Activated gamma-delta T cell treated with anti-CD3 and anti-CD28 coated beads, Interleukin-2, amount 50 U/mL, for 16 hours (primary cell): ENCODE measurements at places on chromosomes 1 and 21.

- no peak for DNase-seq
Observed at GRCh38 chr1:41462680-41463004, 21.8 kb downstream of the EDN2 start.

- no peak for DNase-seq
Observed at GRCh38 chr1:90486134-90486824, 230.8 kb downstream of the BARHL2 start.

GRCh38 chr1:70688580-70688979, 277.5 kb downstream of the CTH start:
- no peak for DNase-seq

- no peak for DNase-seq
Observed at GRCh38 chr1:33222381-33222780, 33.9 kb upstream of the ZNF362 start.

- DNase-seq: no peak
Observed at GRCh38 chr21:18007121-18007520, 188.0 kb upstream of the C21orf91 start.

- DNase-seq: no peak
Observed at GRCh38 chr1:114270718-114271117, 117.0 kb upstream of the SYT6 start.

GRCh38 chr1:36350659-36351226, 27.3 kb upstream of the EVA1B start:
- DNase-seq: peak; percentile 14

DNA sequence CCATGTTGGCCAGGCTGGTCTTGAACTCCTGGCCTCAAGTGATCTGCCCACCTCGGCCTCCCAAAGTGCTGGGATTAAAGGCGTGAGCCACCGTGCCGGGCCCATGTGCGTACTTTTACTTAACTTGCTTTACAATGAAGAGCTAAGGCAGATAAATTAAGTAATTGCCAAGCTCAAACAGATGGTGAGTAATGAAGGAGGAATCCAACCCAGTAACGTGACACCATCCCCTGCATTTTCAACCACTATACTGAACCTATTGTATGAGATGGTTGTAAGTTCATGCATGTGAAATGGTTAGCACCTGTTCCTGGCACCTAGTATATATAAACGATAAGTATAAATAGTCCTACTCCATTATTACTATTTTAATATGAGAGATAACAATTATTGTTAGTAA, 588.0 kb upstream of the BEND5 start:
- DNase-seq: no peak

DNA sequence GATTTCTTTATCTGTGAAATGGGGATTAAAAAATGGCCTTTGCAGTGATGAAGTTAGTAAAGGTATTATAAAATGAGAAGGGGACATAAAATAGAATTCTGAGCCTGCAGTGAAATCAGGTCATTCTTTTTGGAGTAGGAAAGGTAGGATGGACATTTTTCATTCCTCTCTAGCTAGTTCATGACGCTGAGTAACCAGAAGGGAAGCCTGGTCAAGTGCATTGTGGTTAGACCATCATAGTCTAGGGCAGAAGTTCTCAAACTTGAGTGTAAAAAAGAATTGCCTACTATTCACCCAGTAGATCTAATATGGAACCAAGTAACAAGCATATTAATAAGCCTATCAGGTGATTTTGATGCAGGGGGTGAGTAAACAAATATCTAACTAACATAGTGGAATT, 50.8 kb downstream of the TGFB2 start:
- DNase-seq: no peak

DNA sequence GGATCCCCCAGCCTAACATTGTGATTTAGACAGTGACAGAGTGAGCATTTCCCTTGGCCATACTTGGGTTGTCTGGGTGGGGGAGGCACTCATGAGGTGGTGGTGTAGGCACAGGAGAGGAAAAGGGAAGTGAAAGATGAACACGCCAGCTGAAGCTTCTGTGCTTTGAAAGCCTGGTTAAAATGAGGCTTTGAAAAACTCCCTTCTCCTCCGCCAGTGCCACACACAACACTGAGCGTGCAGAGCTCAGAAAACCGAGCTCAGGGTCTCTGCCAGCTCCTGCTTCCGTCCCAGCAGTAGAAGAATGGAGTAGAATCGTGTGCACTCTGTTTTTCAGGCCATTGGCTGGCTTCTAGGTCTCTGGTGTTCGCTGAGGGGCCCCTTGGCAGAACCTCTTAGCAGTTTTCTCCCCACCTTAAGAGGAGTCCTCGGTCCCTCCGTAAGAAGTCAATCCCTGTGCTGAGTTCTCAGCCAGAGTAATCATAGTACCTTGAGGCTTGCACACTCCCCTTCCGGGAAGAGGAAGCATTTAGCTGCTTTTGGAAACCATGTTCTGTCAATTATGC, 12.9 kb downstream of the PLEKHM2 start:
- DNase-seq: no peak

DNA sequence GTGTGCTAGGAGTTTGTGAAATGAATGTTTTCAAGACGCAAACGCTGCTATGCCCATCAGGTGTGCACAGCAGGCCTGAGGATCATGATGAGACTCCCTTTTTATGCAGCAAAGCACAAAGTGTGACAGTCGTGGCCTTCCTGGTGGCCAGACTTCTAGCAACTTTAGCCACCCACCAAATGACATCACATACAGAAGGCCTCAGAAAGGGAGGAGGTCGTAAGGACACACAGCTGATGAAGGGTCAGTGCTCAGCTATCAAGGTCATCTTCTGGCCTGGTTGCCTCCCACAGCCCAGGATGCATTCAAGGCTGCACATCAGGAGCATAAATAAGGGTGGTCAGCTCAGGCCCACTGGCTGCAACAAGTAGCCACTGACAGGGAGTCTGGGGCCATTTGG, 36.6 kb downstream of the BMP8A start:
- DNase-seq: no peak

DNA sequence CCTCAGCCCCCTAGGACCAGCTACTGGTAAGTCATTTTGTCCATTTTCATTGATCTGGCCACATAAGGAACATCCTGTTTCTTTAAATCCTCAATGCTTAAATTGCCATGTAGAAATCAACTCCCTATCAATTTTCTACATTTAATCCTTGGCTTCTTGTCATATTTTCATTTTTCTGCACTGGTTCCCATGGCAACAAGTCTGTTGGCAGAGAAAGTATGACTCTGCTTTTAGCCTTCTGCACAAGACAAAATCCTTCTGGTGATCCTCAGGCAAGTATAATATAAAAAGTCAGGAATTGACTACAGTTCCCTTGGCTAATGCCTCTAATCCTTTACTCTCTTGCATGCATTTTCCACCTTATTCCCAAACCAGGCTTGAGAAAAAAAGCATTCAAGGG, 65.0 kb downstream of the LRRC40 start:
- DNase-seq: no peak

DNA sequence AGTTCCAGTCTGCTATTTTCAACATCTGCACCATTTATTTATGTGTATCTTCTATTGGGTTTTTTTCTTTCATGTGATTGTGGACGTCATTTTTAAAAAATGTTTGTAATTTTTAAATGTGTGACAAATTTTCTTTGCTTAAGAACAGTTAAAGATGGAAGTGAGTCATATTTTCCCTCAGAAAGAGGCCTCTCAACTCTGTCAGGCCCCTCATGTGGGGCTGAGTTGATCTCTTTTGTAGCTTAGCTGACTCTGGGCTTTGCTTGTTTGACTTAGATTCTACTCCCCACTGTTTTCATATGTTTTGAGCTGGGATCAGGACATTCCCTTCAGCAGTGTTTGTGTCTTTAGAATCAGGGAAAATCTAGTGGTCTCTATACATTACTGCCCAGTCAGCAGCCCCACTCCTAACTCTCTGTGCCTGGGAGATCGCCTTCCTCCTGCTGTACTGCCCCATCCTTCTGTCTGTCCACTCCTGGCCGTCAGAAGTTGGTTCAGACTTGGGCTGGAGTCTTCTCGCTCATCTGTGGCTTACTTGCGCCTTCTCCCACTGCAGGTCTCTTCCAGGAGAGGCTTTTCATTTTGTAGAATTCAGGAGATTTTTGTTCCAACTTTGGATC, 137.4 kb downstream of the DYRK1A start:
- DNase-seq: no peak

DNA sequence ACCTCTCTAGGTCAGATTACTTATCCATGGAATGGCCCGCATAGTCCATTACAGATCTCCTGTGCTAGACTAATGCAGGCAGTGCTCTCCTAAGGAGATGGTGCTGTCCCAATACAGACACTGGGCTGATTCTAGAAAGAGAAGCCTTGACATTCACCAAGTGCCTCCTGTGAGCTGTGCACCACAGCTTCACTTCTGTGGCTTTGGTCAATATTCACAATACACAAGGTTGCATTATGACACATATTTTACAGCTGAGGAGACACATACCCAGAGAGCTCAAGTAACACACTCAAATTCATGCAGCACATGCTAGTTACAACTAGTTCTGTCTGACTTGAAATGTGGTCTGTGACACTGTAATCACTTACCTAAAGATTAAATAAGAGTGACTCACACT, 59.4 kb upstream of the LRRC8B start:
- DNase-seq: no peak

- no peak for DNase-seq
Observed at GRCh38 chr1:39608921-39609320, 30.5 kb downstream of the HEYL start.

DNA sequence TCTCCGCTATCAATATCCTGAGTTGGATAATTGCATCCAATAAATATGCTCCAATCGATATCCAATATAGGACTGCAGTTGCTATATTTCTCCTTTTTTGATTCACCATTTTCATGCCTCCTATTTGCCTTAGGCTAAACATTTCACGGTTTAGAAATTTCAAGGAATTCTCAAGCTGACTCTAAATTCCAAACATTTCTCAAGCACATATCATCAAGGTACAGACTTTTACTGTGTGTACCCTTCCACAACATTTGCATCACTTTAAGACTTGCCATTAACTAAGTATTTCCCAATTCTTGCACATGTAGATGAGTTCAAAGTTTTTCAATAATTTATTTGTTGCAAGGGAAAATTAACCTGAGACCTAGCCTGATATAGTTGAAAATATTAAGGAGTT, 795.2 kb upstream of the TMPRSS15 start:
- no peak for DNase-seq

- DNase-seq: no peak
Observed at GRCh38 chr1:202987922-202988583, 19.1 kb upstream of the TMEM183A start.

- no peak for DNase-seq
Observed at GRCh38 chr1:41333146-41333784, 28.0 kb upstream of the FOXO6 start.

DNA sequence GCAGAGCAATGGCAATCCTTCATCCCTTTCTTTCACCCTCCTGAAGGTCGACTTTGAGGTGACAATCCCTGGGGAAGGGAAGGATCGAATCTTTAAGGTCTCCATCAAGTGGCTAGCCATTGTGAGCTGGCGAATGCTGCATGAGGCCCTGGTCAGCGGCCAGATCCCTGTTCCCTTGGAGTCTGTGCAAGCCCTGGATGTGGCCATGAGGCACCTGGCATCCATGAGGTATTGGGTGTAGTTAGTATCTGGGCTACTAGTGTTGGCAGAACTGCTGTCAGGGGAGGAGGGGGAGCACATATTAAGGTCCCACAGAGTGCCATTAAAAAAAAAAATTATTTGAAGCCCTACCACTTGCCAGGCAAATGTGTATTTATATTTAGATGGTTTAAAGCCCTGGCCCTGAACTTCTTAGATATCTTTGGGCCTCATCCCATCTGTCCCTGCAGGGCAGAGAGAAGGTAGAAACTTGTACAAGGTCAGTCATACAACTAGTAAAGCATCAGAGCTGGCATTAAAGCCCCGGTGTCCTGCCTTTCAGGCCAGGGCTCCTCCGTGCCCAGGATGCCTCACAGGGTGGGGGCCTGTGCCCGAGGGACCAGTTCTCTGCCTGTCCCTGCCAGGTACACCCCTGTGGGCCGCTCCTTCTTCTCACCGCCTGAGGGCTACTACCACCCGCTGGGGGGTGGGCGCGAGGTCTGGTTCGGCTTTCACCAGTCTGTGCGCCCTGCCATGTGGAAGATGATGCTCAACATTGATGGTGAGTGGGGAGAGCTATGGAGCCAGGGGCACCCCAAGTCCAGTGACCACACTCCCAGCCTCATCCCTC, 10.3 kb downstream of the AGO1 start:
- DNase-seq: no peak

GRCh38 chr1:112021263-112021662, 31.8 kb upstream of the KCND3 start:
- no peak for DNase-seq

DNA sequence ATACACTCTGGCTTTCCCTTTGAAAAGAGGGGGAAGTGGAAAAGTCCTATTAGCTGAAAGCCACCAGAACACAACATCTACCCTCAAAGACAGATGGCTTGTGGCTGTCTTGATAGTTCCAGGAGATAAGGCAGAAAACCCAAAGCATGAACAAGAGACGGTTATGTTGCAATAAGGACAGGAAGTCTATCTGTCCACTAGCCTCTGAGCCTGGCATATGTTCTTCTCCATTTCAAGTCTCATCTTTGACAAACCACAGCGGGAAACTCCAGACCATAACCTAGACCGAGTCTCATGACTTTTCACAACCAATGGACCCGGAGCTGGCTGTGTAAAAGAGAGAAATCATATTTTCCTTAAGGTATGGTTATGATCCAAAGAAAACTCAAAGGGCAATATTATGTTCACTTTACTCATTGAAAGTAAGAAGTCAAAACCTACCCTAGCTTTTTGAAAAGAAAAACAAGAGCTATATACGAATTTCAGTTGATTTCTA, 33.8 kb downstream of the DUSP10 start:
- DNase-seq: peak; percentile 32

DNA sequence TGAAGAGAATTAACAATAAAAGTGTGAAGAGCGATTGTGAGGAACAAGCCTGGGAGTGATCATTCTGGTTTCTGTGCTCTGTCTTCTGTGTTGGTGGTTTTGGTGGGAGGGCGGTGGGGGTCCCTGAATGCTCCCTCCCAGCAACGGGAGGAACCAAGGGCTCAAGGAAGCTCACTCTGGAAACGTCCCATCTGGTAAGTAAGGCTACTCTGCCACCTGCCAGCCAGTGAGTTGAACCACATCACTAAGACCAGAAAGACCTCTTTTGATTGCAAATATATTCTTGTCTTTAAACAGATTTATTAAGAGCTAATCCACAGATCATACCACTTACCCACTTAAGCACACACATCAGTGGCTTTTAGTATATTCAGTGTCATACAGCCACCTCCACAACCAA, 125.0 kb downstream of the PRDM2 start:
- DNase-seq: no peak

DNA sequence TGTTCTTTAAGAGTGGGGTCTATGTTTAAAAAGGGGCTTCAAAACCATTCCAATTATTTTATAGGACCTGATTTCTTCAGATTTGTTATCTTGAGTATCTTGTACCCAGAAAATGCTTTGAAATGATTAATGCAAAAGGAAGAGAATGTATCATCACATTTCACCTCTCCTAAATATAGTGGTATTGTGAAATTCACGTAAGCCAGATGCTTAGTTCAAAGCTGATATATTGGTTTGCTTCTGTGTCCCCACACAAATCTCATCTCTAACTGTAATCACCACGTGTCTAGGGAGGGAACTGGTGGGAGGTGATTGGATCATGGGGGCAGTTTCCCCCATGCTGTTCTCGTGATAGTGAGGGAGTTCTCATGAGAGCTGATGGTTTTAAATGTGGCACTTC, 8.5 kb downstream of the SOAT1 start:
- no peak for DNase-seq

GRCh38 chr1:55211863-55212262, 3.3 kb downstream of the USP24 start:
- no peak for DNase-seq
